Activated T-cell treated with anti-CD3 and anti-CD28 coated beads for 24 hours (primary cell): ENCODE measurements at places on chromosomes 2 and 18.

DNA sequence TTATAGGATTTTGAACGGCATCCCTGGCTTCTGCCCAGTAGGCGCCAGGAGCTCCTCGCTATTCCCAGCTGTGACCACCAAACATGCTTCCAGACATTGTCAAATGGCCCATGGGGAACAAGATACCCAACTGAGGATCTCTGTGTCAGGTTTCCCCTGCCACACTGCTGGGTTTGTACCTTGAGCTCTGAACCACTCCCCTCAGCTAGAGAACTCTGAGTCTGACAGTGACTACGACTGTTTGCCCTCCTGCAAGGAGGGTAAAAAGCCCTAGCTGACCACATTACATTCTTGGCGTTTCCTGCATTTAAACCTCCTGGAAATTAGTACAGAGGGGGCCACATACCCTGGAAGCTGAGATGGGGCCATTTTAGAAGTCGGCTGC is 12.4 kb downstream of the LRRFIP1 start:
- no peak for DNase-seq

- no peak for DNase-seq
These were observed 6.1 kb downstream of the ARHGEF4 start for GRCh38 chr2:130842770-130843169.

DNA sequence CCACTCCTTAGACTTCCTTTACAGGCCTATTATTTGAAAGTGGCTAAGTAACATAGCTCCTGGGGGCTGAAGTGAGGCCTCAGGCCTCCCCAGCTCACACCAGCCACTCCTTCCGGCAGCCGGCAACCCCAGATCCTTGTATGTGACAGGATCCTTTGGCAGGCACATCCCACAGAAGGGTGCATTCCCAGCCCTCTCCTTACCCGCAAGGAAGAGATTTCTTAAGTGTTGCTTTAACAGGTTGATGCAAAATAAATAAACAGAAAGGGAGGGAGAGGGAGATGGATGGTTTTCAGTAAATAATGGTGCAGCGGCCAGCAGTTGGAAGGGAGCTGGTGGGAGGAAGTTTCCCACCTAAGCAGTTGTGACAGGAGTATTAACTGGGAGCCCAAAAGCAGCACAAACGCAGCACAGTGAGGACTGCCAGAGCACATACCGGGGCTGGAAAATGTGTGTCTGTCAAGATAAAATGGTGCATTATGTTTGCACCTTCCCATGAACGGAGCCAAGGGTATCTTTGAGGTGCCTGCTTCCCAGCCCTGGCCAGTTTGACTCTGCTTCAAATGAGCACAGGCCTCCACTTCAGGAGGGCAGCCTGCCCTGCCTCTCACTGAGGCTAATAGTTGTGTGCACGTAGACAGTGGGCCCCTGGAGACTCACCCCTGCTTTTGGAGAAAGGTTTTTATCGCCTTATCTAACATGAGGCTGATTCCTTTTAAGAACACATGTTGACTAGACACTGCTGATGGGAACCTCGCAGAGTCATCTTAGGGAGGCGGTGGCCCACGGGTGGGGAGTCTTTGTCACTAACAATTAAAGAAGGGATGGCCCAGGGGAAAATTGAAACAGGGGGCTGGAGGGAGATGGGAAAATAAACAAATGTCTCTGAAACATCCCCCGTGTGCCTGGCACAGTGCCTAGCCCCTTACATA is 32.8 kb downstream of the NRP2 start:
- no peak for DNase-seq

DNA sequence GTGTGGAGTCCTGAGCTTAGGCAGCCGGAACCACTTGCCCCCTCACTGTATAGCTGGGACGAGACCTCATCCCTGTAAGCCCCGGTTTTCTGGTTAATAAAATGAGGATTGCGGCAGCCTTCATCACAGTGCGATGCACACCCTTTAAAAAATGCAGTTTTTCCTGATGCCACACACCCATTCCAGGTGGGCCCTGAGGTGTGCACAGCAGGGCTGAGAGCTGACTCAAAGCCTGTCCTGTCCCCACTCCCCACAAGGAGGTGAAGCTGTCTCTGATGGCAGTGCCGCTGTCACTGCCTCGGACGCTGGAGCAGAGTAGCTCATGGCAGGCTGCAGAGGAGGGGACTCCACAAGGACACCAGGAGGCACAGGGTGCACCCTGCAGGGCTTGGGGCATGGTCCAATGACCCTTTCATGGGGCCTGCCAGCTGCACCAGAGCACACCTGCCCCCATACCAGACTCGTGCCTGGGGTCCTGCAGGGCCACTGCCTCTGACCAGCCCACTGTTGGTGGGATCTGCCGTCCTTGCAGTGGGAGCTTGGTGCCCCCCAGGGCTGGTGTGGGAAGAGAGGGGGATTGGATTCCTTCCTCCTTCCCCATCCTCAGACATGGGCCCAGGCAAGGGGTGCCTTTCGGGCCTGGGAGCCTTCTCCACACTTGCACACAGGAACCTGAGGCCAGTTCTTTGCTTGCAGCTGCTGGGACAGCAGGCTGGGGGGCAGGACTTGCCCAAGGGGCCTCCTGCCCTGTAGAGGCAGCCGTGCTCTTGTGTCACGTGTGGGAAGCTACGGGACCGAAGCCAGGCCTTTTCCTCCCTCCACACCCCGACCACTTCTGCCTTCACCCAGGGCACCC is 22.8 kb downstream of the GPC1 start:
- no peak for DNase-seq

- no peak for DNase-seq
These were observed 80.7 kb upstream of the EHBP1 start for GRCh38 chr2:62624855-62625254.

- DNase-seq, result no peak
These were observed 1269.7 kb upstream of the ZEB2 start for GRCh38 chr2:145789636-145790035.

GRCh38 chr2:126643431-126643830 is 12.5 kb upstream of the GYPC start:
- no peak for DNase-seq

- no peak for DNase-seq
These were observed 3.6 kb upstream of the GBX2 start for GRCh38 chr2:236171680-236172254.

- no peak for DNase-seq
These were observed 83.6 kb upstream of the ETAA1 start for GRCh38 chr2:67313536-67313935.

DNA sequence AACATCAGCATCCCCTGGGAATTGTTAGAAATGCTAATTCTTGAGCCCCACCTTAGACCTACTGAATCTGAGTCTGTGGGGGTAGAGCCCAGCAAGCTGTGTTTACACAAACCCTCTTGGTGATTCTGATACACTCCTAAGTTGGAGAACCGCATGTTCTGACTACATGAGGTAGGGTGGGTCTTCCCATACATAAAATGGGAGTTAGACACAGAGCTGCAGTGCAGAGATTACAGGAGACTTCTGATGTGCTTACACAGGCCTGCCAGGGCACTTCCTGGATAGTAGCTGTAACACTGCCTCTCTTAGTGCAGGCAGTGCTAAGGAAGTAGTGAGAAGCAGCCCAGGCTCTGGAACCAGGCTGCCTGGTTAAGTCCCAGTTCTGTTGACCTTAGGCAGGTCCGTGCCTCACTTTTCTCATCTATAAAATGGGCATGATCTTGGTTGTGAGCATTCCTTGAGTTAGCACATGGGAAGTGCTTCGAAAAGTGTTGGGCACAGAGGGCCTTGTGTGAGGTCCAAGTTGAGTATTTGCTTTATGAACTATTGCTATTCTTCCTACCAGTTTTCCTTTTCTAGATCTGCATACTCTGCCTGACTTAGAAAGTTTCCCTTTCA is 67.3 kb downstream of the GLI2 start:
- DNase-seq, result no peak

DNA sequence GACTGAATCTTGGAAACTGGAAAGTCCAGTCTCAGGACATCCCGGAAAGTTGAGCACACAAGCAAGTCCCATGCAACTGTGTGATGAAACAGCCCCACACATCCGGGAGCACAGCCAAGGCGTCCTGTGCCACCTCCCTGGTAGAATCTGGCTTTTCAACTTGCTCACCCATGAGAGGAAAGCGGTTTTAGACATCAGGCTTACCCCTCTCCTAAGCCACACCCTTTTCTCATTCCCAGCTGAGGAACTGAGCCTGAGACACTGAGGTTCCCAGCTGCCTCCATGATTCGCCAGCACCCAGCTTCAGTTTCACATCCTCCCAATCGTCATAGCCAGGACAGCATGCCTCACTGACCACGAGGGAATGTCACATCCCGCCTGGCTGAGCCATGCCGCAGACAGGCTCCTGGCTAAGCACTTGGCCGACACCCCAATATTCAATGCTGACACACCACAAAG is 60.3 kb downstream of the STEAP3 start:
- DNase-seq, result no peak

- DNase-seq, result no peak
These were observed 18.1 kb upstream of the ROCK1 start for GRCh38 chr18:21129566-21130216.

- no peak for DNase-seq
These were observed 1.7 kb downstream of the SIX3 start for GRCh38 chr2:44943031-44943692.

DNA sequence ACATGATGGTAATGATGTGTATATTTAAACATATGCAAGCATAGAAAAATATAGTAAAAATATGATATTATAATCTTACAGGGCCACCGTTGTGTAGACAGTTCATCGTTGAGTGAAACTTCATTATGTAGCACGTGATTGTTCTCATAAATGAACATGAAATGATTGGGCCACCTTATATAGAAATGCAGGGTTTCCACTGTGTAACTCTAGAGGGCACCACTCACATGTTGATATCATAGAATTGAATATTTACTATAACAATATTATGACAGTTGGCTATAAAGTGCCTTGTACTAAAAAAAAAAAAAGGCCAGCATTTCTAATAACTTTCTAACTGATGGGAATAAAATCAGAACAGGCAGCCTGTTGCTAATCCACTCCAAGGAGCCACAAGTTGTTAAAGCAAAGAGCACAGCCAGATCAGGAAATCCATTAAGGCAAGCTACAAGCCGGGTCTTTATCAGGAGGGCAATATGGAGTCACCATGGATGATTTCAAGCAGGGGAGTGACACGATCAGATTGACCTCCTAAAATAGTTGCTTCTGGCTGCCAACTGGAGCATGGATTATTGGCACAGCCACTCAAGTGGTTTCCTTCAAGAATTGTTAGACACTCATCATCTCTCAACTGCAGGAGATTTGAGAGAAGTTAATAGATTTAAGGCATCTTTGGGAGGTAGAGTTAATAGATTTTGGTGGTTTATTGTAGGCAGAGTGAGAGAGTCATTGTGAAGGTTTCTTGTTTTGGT is 16.7 kb downstream of the IL1F10 start:
- DNase-seq, result no peak

- DNase-seq, result no peak
These were observed 305.1 kb upstream of the GULP1 start for GRCh38 chr2:187986390-187987105.

DNA sequence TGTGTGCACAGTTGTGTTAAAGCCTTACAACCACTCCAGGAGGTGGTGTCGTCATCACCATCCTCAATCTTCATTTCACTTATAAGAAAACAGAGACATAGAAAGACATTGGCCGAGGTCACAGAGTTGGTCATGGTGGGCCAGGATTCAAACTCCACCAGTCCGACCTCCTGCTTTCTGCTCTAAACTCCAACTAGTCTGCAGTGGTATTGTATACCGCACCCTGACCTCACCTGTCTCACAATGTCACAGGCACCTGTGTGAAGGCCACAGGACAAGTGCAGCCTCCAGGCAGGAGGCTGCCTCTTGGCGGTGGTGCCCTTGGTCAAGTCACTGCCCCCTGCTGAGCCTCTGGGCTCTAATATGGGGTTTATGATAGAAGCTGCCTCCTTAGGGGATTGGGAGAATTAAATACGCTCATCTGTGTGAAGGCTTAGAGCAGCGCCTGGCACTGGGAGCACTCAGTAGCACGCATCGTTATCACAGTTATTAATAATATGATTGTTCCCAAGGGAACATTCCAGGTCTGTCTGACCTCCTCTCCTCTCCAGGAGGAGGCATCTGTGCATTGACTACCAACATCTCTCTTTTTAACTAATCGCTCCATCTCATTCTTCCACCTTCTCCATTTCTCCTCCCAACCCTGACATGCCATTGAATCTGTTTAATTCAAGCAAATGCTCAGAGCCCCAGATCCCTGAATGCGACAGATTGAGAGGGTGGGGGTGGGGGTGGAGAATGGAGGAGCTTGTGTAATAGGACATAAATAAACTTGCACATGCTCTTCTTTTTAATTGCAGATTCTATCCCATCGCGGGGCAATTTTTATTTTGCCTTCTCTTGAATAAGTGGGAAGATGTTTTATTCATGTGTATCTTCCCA is 112.7 kb downstream of the MCFD2 start:
- no peak for DNase-seq

GRCh38 chr2:233525791-233526190 is 40.8 kb downstream of the USP40 start:
- DNase-seq, result no peak

DNA sequence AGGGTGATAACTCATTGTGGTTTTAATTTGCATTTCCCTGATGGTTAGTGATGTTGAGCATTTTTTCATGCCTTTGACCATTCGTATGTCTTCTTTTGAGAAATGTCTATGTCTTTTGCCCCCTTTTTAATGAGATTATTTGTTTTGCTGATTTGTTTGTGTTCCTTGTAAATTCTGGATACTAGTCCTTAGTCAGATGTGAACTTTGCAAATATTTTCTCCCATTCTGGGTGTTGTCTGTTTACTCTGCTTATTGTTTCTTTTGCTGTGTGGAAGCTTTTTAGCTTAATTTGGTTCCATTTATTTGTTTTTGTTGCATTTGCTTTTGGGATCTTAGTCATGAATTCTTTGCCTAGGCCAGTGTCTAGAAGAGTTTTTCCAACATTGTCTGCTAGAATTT is 192.0 kb downstream of the PARD3B start:
- no peak for DNase-seq

DNA sequence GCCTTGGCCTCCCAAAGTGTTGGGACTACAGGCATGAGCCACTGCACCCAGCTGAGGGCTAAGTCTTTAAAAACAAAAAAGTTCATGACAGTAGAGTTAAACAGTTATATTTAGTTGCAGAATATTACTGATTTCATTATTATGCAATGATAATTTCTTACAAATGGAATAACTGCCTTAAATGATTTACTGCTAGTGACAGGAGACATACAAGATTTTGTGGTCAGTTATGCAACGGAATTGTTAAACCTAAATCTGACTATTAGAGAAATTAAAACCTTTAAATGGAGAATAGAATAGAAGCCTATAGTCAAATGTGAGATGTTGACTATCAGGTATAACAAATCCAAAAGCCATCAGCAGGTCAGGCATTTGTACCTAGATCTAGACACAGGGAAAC is 10.3 kb upstream of the DNAJC10 start:
- DNase-seq, result no peak

DNA sequence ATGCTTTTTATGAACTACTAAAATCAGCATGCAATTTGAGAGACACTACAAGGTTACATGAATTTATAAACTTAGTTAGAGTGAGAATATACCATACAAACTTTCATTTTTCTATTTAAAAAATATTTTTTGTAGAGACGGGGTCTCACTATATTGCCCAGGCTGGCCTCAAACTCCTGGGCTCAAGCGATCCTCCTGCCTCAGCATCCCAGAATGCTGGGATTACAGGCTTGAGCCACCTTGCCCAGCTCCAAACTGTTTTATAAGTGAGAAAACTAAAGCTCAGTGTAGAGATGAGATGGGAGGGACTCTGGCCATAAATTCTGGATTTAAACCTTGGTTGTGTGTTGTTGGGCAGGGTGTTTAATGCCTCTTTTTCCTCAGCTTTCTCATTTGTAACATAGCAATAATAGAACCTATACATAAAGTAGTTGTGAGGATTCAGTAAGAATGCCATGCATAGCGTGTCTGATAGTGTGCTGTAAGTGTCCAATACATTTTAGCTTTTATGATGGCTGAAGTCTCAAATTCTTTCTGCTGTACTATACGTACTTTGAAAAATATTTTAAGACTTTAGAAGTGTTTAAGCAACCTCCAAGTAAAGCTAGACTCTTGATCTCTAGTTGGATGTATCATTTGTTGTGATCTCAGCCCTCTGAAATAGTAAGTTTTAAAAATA is 9.7 kb downstream of the CAB39 start:
- DNase-seq, result no peak
